ENCODE measurements at places on chromosomes 16 and 17.

GRCh38 chr17:80955671-80956280, 35.9 kb upstream of the CHMP6 start:
- no peak for DNase-seq

DNA sequence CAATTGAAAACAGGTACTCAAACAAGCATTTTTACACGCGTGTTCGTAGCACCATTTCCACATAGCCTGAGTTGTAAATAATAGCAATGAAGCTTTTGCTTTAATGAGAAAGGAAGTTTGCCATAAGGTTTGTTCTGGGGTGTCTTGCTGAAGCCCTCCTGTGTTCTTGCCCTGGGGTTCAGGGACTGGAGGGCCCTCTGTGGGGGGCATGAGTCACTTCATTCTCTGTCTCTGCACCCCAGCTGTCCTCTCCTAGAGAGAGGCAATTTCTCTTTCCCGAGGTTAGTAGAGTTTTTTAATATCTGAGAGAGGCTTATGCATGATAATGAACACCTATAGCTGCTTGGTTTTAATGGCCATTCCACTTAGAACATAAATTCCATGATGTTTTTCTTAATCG, 9.6 kb downstream of the AFMID start:
- DNase-seq = no peak

DNA sequence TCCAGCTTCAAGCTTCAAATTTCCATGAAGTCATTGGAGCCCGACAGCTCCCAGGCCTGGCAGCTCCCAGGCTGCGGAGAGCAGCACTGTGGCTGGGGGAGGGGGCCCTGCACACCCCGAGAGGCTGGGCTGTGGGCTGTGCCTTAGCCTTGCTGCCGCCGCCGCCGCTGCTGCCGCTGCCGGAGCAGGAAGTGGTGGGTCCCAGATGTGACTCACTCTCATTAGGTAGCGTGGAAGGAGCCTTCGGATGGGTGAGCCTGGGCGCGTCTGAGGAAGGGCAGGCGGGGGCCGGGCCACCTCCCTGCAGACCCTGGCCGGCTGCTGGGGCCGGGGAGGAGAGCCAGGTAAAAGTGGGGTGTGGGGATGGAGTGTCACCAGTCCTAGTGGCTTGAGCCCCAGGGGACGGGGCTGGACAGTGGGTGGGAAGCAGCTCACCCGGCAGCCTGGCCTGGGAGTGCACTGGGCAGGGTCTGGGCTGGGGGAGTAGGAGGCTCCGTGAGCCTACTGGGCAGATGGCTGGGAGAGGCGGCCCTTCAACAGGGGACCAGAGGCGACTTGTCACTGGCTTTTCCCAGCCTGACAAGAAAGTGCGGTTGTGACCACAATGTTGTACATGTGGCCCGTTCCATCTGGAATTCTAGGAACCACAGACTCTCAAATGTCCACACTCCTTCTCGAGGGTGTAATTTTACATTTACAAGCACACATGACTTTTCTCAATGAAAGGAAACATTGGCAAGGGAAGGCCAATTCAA, at the start of gene ADCY7:
ADCY7 (plus strand) TSS at position 215 of the 755 bp plus-strand sequence. CDS start 21,629 bp downstream, outside the sequence.
- DNase-seq = no peak

GRCh38 chr17:78723001-78723796, 58.9 kb downstream of the CYTH1 start:
- no peak for DNase-seq

GRCh38 chr17:2172077-2172851, 117.4 kb downstream of the HIC1 start:
- DNase-seq = no peak

DNA sequence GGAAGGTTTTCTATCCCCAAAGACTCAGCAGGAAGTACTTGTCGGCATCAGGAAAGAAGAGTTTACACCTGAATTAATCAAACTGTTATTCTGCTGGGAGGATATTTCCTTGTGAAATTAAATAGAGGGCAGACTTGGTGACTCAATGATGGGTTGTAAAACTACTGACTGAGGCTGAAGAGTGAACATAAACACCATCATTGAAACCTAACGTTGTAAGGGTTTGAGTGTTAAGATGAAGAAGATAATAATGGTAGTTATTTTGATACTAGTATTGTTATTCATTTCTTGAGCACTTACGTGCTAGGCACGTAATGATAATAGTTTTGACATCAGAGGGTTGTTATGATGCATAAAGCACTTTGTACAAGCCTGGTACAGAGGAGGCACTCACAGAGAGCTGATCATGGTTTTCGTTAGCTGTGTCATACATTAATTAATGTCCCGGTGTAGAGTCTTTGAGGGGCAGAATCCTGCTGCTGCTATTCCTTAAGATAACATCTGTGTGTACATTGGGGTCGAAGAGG, 64.2 kb upstream of the CACNG3 start:
- no peak for DNase-seq

- DNase-seq = no peak
These were observed 24.2 kb downstream of the MAP3K3 start for GRCh38 chr17:63646488-63646806.

DNA sequence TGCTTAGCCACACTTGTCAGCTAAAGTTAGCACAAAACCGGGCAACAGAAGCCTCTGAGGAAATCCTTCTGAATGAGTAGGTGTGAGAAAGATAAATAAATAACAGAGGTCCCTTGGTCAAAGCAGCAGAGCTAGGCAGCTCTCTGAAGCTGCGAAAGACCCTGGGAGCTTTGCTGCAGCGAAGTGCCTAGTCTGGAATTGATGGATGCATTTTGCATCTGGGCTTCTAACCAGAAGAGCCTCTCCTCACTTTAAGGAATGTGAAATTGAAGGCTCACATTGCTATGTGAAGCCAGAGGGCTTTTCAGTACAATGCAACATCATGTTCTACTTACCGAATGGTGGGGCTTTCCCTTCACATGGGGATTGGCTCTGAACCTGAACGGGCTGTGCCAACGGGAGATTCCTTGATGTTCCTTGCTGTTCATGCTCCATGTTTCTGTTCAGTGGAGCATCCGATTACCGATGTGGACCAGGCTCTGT, 274.6 kb downstream of the HS3ST3B1 start:
- DNase-seq = no peak

DNA sequence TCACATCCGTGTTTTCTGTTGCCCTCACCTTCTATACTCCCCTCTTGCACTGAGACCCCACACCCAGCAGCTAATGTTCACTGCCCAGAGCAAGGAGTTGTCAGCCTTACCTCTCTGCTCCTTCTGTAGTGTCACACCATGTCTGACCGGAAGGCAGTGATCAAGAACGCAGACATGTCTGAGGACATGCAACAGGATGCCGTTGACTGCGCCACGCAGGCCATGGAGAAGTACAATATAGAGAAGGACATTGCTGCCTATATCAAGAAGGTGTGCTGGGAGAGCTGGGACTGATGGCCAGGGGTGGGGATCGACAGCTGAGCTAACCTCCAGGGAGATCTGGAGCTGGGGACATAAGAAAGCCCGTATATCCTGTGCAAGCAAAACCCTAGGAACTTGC, 3.7 kb downstream of the DYNLL2 start:
- no peak for DNase-seq

DNA sequence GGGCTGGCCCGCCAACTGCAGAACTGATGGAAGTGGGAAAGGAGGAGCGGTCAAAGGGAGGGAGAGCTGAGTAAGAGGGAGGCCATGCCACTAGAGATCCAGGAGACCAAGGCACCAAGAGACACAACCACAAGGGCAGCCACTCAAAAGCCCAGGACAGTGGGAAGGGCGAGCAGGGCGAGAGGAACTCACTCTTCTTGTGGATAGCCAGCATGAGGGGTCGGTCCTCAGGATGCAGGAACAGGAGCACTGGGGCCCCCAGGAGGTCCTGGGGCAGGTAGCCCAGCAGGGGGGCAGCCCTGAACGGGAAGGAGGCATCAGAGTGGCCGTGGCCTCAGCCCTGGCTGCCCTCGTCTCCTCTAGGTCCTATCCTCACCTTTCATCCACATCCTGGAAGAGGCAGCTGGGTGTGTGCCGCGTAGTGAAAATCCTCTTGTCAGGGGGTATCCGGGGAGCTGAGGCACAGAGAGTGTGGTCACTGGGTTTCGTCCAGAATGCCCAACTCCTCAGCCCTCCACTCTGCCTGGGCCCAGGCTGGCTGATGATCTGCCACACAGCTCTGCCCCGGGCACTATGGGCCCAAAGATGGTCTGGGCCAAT, 4.3 kb downstream of the PER1 start:
- DNase-seq = no peak

DNA sequence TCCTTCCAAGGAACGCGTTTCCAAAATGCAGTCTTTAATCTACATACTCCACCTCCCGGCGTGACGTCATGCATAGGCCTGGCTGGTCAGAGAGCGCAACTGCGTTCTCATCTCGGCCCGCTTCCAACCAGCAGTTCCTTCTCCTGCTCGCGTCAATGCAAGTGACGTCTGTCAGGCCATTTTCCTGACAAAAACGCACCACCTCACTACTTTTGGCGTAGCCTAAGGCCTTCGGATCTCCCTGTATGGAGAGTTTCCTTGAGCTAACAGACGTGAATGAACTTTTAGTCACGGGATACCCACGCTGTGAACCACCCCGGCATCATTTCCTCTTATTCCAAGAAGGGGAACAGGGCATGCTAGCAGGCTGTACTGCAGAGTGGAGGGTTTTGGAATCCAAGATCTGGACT, 25.0 kb downstream of the TEX14 start:
- no peak for DNase-seq

GRCh38 chr16:9527976-9528375, 436.5 kb downstream of the HAPSTR1 start:
- DNase-seq = no peak

DNA sequence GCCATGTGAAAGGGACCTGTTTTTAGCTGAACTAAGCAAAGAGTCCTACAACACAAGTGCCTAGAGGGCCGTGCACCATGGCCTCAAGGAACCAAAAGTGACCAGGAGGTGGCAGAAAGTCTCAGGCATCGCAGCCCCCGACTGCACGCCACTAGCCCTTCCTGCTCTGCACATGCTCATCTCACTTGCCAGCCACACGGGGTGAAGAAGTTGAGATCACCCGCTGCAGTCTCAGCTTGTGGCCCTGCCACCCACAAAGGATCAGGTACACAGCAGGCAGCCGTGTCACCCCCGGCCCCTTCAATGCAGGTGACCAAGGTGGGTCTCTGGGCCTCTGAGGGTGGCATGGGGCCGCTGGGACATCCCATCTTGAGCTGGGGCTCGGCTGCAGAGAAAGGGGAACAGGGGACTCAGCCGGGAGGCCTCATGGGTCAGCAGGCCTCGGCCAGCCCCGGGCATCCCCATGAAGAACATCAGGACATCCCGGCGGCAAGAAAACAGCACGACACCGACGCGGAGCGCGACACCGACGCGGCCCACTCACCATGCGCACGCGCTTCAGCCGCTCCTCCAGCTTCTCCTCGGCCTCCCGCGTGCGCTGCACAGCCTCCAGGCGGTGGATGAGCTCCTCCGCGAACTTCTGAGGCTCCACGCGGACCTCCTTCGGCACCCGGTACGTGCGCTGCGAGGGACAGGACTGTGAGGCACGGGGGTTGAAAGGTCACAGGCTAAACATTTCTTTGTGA, 21.0 kb downstream of the PDIA2 start:
- no peak for DNase-seq

Data from cortex of kidney (tissue), 1 donor.